ENCODE measurements at places on chromosomes 7 and 10.

DNA sequence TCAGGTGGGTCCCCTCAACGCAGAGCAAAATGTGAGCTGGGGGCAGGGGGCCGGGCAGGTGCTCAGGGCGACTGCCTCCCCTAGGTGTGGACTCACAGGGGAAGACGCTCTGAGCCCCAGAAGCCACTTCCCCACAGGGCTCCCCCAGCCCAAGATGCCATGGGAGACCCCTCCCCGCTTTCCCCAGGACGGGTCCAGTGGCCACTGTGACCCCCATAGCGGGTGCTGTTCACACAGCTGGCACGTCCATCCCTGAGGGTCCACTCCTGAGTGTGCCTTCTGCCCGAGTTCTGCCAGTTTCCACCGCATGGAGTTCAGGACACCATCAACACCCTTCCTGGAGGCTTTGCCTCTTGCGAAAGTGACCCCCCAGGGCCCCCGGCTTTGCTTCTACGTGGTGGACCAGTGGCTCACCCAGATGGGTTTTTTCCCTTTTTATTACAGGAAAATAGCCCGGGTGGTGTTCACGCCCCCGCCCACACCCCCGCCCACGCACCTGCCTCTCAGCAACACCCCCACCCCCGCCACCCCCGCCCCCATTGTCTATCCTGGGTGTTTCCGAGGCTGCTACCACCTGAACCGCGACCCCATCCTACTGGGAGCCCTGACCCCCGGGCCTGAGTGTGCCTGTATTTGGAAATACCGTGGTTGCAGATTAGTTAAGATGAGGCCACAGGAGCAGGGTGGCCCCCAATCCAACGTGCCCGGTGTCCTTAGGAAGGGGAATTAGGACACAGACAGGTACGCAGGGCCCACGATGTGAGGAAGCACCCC, 32.0 kb downstream of the ADAP1 start:
- DNase-seq: no peak

DNA sequence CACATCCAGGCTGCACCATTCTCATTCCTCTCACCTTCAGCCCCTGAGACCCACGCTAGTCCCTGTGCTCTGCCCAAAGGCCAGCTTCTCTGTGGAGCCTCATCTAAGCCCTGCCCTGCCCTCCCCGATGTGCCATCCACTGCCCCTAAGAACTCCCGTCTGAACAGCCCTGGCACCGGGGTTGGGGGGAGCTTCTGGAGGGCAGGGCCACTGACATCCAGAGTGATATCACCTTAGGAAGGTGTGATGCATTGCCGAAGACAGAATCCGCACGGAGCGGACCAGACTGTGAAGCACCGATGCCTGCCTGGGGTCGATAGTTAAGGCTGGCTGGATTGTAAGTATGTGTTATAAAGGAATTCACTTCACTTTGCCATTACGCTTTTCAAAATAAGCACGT, 511.0 kb downstream of the PTPRN2 start:
- no peak for DNase-seq

DNA sequence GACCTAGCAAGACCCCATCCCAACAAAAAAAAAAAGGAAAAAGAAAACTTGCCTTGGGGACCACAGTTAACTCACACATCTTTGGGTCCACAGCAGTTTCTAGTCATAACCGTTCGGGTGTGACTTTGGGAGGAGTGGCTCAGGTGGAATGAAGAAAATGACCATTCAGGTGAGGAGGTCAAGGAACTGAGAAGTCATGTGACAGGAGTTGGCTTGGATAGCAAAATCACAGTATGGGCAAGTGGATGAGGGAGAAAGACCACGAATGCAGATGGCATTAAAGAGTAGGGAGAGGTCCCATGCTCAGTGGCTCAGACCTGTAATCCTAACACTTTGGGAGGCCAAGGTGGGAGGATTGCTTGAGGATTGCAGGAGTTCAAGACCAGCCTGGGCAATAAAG, 17.1 kb upstream of the CNOT4 start:
- DNase-seq: no peak

- no peak for DNase-seq
Observed at GRCh38 chr7:16630654-16631053, 14.9 kb downstream of the ANKMY2 start.

- no peak for DNase-seq
Observed at GRCh38 chr7:96591159-96591899, 118.3 kb downstream of the SEM1 start.

GRCh38 chr10:61688551-61689308, 26.0 kb downstream of the CABCOCO1 start:
- DNase-seq: no peak

GRCh38 chr10:110574420-110574819, 6.9 kb downstream of the SMC3 start:
- DNase-seq: no peak

GRCh38 chr7:44630792-44631457, 24.5 kb downstream of the OGDH start:
- DNase-seq: no peak

- no peak for DNase-seq
Observed at GRCh38 chr7:16883918-16884317, 2.1 kb upstream of the AGR3 start.

GRCh38 chr10:43304687-43305333, 37.9 kb upstream of the RASGEF1A start:
- DNase-seq: peak; percentile 56

DNA sequence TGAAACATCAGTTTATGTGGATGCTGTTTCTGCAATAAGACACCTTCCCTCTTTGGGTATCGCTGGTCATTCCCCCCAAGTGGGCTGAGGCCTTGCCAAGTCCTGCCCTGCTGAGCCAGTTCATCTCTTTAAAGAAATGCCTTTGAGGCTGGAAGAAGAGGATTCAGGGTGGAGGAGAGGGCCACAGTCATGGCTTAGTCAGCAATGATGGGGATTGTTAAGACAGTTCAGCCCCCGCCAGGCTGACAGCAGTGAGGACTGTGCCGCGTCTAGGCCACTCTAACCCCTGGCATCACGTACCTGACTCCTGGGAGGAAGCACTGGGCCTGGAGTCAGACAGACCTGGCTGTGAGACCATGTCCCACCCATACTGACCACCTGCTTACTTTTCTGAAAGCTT, 48.3 kb downstream of the PNLIPRP2 start:
- no peak for DNase-seq

DNA sequence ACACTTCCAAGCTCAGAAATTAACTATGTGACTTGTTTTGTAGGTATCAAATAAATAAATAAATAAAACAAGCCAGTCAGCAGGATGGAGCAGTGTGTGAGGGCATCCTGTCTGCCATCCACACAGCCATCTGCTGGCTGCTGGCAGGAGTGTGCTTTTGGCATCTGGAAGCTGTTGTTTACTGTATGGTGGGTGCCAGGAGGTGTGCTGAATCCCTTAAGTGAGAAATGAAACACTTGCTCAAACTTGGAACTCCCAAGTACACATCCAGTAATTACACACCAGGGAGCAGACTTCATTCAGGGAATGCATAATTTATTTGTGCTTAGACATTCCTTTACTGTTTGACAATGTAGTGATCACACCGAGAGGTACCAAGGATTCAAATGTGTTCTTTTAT, 16.9 kb upstream of the TAX1BP1 start:
- no peak for DNase-seq

- DNase-seq: peak; percentile 81
Observed at GRCh38 chr10:100046021-100046486, 35.6 kb downstream of the CPN1 start.

GRCh38 chr10:97876402-97876801, 26.8 kb downstream of the GOLGA7B start:
- DNase-seq: no peak

DNA sequence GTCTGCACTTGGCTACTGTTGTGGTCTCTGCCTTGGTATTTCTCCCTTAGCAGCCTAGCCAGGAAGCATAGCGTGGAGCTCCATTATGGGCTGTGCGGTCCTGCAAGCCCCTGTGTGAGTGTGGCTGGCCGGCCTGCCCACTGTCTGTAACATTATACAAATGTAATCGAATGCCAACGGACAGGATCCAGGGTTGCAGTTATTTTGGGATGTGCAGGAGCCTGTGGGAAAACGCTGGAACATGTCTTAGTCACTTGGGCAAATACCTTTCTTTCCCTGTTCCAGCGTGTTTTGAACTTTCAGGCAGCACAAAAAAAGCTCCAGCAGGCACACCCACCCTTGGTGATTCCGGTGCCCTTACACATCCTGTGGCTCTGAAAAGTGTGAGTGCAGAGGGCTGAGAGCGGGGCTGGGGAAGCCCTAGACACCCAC, 29.5 kb downstream of the BAG3 start:
- DNase-seq: no peak

DNA sequence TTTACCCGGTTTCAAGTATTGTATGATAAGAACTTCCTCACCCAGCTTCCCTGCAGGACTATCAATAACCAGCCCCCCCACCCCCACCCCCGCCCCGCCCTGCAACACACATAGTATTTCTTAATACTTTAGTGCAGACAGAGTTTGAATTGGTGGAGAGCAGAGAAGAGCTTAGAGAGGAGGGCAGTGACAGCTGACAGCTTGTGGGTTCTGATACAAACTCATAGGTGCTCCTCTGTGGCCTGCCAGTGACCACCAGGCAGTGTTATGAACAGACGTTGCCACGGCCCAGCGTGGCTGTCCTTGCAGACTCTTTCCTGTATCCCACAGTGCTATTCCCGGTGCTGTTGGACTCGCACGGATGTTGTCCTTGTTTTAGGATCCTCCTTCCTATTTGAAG, 186.9 kb upstream of the ADO start:
- DNase-seq: no peak

- DNase-seq: no peak
Observed at GRCh38 chr7:133912916-133913697, 214.0 kb upstream of the LRGUK start.

- peak; percentile 74 for DNase-seq
Observed at GRCh38 chr10:72088889-72089575, 681 bp upstream of the SPOCK2 start.

- no peak for DNase-seq
Observed at GRCh38 chr7:129436335-129436923, 2.2 kb downstream of the STRIP2 start.

DNA sequence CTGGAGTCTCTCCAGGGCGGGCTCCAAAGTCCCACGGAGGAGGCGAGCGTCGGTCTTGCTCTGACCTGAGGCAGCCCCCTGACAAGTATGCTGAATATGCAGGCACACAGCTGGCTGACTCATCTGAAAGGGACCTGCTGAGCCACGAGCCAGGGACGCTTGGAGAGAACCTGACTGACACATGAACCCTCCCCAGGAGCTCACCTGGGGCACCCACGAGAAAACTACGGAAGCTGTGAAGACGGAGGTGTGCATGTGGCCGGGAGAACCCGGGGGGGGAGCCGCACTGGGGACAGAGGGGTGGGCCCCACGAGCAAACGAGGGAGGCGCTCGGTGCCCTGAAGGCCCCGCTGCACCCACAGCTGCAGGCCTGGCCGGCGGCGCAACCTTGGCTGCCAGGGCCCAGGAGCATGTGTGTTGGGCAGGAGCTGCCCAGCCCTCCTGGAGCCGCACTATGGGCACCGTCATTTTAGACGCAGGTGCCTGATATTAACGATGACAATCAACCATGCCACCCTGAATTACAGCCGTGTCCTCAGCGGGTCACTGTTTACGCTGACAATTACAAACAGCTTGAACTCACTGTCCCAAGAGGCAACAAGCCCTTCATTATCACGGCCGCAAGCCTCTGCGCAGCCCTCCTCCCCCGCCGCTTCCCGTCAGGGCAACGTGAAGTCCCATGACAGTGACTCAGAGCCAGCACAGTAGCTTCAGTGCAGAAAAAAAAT, 64.7 kb downstream of the DIP2C start:
- peak; percentile 90 for DNase-seq

- DNase-seq: no peak
Observed at GRCh38 chr10:91953600-91954160, 30.1 kb downstream of the BTAF1 start.

- DNase-seq: no peak
Observed at GRCh38 chr10:132463333-132464255, 66.6 kb downstream of the PWWP2B start.

- peak; percentile 4 for DNase-seq
Observed at GRCh38 chr7:1136841-1137516, 23.0 kb downstream of the ZFAND2A start.

DNA sequence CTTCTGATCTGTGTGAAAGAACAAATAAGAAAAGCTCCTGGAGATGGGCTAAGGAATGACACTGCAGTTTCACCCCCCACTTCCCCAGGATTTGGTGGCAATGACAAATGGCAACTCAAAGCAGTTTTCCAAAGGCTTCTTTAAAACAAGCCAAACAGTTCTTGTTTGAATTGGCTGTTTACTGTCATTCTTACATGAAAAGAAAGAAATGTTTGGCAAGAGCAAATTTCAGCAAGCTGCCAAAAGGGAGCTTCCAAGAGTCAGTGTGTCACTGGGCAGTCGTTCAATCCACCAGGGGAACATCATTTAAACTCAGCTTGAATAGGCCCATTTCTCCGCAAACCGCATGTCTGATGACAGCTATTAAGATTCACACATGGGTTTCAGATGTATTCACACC, 119.0 kb upstream of the RHOBTB1 start:
- no peak for DNase-seq

- no peak for DNase-seq
Observed at GRCh38 chr10:100334762-100335161, 4.7 kb upstream of the PKD2L1 start.

DNA sequence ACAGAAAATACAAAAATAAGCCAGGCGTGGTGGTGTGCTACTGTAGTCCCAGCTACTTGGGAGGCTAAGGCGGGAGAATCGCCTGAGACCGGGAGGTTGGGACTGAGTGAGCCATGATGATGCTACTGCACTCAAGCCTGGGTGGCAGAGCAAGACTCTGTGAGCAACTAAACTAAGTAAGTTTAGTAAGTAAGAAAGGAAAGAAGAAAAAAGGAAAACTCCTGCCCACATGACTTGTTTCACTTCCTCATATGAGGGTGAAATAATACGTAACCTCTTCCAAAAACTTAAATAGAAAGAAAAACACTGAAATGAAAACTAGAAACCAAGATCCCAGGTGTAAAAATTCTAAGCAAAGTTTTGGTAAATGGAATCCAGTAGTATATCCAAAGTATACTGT, 79.6 kb downstream of the LARP4B start:
- no peak for DNase-seq

GRCh38 chr10:53458007-53458406, 685.4 kb upstream of the MBL2 start:
- no peak for DNase-seq

- no peak for DNase-seq
Observed at GRCh38 chr7:36404639-36405408, 15.2 kb downstream of the ANLN start.

DNA sequence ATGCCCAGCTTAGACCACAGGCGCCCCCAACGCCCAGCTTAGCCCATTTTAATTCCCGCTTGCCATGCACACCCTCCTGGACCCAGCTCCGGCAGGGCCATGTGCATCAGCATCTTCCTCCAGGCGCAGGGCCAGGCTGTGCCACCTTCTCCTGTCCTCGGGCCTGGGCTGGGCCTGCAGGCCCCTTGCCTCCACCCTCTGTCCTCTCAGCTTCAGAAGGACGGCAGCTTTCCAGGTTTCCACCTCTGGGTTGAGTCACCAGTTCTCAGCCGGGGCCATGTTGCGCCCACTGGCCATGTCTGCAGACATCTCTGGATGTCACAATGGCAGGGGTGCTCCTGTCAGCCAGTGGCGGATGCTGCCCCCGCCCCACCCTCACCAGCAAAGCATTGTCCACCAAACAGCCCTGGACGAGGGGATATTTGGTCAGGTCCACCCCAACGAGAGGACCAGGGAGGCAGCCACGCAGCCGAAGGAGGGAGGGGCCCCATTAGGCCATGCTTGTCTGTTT, 59.1 kb upstream of the NKX6-2 start:
- DNase-seq: peak; percentile 20
